ENCODE measurements at places on chromosomes 13 and 19.

DNA sequence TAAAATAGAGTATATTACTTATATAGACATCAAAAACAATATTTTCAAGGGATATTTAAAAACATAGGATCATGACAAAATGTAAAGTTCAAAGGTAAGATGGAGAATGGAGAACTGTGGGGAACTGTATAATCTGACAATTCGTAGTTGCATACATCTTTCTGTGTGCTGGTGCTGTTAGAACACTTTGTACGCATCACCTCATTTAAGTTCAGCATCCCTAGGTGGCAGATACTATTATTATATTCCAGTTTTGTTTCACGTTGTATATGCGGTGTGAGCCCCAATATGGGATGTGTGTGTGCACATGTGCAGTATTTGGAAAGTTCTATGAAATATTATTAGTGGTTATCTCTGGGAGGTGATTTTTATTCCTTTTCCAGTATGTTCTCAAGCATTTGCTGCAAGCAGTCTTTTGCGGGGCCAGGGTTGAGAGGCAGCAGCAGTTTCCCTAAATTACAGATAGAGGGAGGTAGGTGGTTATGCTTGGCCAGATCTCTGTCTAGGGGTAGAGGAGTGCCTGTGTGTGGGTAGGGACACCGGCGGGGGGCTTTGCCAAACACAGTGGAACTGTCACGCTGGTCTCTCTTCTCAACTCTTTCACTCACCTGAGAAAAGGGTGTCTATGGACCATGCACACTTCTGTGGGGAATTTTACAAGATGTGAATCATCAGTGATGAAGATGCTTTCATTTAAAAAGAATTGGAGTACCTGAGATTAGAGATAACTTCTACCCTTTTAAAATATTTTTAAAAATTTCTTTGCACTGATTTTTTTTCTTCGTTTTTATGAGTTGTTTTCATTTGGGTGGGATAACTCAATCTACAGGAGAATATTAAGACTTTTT lies 55.6 kb upstream of the ALOX5AP start:
- DNase-seq, result no peak

DNA sequence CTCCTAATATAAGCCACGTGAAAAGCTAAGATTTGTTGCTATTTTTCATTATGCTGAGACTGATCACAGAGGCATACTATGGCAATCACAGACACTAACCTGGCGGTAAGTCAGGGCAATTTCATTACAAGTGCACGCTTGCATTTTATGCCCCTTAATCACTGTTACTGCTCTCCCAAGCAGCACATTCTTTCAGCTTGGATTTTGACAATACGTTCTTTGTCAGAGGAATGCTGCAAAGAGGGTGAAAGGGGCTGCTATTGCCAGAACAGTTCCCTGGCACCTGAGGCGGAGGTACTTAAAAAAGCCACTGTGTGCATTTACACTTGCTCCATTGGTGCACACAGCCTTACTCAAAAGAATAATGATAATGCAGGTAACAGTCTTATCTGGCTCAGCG lies 346.6 kb downstream of the RFC3 start:
- no peak for DNase-seq

GRCh38 chr13:31631746-31632145 lies 107.6 kb upstream of the RXFP2 start:
- DNase-seq, result no peak

DNA sequence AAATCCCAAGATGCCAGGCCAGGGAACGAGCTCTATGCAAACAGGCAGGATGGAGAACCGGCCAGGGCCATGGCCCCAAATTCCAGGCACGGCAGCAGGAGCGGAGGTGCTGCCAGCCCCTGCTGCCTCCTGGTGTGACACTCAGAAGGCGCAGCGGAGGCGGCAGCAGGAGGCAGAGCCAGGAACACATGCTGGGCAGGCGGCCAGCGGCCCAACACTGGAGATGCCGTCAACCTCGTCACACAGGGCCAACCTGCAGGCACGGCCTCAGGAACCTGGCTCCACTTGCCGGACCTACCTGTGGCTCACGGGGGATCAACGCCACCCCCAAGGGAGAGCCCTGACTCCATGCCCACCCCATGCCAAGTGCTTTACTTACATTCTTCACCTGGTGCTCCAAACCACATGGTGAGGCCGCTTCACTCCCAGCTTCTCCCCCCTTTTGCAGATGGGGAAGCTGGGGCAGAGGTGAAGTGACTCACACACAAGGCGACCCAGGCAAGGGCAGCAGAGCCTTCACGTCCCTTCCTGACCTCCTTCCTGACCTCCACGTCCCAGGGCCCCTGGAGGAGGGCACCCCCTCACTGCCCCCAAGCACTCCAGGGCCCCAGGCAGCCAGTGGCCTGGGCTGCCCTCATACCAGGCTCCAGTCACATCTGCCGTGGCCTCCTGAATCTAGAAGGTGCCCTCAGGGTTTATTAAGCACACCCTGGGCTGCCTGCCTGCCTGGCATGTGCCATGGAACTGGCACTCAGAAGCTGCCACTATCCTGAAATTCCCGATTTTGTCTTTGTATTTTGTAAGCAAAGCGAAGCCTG lies 43.5 kb downstream of the GGACT start:
- no peak for DNase-seq

DNA sequence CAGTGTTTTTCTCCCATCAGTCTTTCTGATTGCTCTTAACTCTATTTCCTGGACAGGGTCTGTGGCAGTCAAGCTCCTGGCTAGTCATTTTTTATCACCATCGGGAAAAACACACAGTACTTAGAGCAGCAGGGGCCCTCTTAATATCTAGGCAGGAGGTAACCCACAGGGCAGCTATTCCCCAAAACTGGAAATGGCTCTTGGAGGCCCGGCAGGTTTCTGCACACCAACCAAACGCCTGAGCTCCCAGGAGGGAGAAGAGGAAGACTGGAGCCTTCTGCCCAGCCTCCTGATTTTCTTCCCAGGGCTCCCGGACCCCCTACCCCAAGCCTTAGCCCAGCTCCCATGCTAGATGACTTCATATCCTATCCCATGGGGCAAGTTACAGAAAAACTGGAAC lies 49.3 kb upstream of the VSTM2B start:
- no peak for DNase-seq

DNA sequence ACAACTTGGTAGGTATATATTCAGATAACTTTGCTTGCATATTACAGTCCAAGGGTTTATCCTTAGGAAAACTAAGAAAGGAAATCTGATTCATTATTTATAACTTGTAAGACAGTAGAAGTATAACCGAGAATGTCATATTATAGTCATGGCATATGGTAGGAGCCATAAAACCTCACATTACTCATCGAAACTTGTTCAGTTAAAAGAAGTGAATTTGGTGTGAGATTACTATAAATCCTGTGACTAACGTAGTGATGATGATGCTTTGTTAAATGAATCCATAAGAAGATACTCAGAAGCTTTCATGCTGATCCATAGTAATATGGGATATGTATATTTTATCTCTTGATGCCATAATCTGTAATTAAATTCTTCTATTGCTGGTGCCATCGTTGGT lies 57.3 kb downstream of the MTUS2 start:
- DNase-seq, result no peak

- no peak for DNase-seq
These were observed 130.5 kb downstream of the PAN3 start for GRCh38 chr13:28268800-28269223.

DNA sequence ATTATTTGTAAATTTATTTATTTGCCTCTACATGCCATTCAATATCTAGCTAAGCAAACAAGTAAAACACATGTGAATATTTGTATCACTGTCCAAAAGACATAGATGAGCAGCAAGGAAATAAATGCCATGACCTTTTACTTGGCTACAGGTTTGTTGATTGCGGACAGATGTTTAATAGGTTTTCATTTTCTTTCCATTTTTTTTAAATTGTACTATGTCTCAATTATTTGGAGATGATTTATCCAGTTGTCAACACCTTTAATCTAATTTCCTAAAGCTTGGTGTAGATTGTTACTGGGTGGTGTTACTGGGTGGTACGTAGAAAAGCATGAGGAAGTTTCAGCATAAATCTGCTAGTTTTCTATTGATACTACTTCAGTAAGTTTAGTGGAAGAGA lies 560.6 kb upstream of the SPRY2 start:
- no peak for DNase-seq

DNA sequence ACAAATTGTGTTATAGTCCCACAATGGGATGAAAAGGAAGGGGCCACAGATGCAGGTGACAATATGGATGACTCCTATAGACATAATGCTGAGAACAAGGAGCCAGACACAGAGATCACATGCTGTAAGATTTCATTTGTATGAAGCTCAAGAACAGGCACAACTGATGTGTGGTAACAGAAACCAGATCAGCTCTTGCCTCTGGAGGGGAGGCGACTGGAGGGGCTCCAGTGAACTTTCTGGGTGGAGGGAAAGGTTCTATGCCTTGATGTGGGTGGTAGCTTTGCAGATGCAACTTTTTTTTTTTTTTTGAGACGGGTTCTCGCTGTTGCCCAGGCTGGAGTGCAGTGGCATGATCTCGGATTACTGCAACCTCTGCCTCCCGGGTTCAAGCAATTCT lies 6.0 kb upstream of the RABAC1 start:
- no peak for DNase-seq

- no peak for DNase-seq
These were observed 48.6 kb downstream of the SCEL start for GRCh38 chr13:77584106-77584505.

GRCh38 chr19:5075597-5075996 lies 106.7 kb downstream of the KDM4B start:
- no peak for DNase-seq

DNA sequence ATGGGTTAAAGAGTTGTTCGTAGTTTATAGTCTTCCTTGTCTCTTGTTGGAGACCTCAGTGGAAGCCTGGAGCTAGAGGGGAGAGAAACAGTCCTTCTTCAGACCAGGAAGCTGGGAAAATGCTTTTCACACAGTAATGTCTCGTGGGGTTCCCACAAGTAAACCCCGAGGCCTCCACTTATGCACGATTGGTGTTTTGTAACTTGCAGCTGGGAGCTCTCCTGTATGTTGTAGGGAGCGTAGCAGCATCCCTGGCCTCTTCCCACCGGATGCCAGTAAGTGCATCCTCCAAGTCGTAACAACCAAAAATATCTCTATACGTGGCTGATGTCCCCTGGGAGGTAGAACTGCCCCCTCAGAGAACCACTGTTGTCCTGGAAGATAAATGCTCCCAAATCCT lies 3.5 kb downstream of the CHAF1A start:
- DNase-seq, result no peak

DNA sequence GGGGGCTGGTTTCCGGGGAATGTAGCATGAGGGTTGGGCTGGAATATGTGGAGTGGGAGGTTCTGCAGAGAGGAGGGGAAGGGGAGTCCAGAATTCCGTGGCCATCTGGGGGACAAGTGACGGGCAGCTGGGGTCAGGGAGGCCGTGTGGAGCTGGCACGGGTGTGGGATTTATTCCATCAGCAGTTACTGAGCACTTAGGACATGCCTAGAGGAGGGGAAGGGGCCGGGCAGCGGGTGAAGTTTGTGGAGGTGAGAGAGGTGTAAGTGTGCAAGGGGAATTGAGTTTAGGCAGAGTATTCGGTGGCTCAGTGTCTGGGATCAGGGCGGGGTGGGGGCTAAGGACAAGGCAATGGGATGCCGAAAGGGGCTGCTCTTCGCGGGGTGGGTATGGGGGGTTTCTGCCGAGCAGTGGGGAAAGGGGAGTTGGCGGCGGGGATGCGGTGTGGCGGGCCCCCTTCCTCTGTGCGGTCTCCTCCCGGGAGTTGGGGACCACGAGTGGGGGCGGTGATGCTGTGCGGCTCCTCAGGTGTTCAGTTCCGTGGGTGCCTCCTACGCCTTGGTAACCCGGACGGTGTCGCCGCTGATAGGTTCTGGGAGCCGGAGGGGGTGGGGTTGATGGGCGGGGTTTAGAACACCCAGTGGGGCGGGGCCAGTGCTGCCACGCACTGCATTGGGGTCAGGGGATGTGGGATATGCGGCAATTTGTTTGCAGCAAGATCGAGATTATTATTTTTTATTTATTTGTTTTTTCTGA lies 5.4 kb downstream of the CCDC61 start:
- DNase-seq, result no peak

Data from amniotic stem cell (primary cell).